ENCODE measurements at places on chromosomes 13 and 19. TPM values are rescaled to one million over a fixed set of nuclear protein-coding genes. Genes with fewer than 3 reads are reported as not detected.

DNA sequence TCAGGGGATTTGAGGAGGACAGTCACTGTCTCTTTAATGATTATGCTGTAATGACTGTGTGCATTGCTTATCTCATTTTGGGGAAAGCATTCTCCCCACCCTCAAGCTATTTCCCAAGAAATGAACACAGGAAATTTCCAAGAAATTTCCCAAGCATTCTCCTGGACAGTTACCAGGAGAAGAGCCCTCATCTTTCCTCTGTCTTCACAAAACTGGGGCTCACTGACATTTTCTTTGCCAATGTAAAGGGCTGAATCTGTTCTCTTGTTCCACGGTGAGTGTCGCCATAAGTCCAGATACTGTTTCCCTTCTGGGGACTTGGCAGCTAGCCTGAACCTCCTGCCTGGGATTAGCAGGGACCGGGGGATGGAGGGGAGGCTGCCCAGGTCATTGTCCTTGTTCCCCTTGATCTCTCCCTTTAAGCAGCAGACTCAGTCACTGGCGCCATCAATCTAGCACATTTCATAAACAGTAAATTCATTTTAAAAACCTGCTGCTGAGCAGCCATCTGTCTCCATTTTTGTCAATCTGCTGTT is 172.8 kb downstream of the DNAJC15 start:
- DNase-seq = no peak

DNA sequence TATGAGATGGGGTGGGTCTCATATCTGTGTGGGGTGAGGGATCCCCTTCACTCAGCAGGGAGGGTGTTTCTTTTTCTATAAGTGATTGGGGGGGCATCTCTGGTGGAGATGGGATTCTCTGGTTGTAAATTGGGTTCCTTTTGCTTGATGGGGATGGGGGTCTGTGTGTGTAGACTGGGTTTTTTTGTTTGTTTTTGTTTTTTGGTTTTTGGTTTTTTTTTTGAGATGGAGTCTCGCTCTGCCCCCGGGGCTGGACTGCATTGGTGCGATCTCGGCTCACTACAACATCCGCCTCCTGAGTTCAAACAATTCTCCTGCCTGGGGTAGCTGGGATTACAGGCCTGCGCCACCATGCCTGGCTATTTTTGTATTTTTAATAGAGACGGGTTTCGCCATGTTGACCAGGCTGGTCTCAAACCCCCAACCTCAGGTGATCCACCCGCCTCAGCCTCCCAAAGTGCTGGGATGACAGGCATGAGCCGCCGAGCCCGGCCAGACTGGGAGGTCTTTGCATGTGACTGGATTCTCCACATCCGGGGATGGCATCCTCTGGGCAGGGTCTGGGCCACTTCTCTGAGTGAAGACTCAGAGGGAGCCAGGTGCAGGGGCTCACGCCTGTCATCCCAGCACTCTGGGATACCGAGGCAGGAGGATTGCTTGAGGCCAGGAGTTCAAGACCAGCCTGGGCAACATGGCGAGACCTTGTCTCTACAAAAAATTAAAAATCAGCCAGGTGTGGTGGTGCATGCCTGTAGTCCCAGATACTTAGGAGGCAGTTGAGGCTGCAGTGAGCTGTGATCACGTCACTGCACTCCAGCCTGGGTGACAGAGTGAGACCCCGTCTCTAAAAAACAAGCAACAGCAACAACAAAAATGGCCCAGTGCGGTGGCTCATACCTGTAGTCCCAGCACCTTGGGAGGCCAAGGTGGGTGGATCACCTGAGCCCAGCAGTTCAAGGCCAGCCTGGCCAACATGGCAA is 799 bp downstream of the MYBPC2 start:
- no peak for DNase-seq

DNA sequence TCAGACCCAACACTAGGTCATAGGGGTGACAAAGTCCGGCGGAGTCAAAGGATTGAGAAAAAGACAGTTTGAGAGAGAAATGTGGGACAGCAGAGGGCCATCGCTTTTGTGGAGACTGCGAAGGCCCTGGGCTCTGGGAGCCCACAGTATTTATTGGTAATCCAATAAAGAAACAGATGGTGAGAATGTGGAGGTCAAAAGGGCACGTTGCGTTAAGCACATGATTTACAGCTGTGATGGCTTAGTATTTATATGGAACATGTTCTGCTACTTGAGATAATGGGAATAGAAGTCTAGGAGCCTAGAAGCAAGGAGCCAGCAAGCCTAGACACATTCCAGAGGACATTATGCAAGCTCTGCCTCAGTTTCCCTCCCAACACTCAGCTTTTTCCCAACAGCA is 2521.1 kb downstream of the PCDH9 start:
- no peak for DNase-seq

DNA sequence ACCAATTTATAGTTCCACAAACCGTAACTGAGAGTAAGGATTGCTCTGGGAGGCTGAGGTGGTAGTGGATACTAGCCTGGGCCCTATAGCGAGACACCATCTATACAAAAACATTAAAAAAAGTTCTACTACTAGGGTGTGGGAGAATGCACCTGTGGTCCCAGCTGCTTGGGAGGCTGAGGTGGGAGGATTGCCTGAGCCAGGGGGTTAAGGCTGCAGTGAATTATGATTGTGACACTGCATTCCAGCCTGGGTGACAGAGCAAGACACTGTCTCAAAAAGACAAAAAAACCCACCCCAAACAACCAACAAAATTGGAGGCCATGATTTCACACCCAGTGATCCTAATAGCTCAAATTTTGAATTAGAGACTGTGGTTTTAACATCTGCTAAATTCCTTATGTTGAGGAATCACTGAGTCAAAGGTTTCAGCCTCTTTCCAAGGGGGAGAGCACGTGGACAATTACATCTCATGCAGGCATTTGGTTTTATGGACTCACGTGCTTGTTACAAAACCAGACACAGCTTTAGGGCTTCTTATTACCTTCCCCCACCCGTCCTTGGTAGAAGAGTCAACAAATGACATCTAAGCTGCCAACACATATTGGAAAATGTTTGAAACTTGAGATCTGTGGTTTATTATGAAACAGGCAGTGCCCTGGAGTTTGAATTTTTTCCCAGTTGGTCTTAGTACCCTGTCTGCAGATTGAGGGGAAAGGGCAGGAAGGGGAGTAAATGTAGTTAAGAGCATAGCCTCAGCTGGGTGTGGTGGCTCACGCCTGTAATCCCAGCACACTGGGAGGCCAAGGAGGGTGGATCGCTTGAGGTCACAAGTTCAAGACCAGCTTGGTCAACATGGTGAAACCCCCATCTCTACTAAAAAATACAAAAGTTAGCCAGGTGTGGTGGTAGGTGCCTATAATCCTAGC is 18.5 kb downstream of the CYP2A6 start:
- no peak for DNase-seq

DNA sequence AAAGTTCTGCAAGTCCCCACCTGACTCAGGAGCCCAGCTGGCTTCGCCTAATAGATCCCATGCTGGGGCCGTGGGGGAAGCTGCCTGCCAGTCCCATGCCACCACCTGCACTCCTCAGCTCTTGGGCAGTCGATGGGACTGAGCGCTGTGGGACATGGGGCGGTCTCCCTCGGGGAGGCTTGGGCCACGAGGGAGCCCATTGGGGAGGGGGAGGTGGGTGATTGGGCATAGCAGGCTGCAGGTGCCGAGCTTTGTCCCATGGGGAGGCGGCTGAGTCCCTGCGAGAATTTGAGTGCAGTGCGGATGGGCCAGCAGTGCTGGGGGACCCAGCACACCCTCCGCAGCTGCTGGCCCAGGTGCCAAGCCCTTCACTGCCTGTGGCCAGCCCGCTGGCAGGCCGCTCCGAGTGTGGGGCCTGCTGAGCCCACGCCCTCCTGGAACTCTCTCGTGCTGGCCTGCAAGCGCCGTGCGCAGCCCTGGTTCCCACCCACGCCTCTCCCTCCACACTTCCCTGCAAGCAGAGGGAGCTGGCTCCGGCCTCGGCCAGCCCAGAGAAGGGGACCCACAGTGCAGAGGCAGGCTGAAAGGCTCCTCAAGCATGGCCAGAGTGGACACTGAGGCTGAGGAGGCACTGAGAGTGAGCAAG is 467.3 kb downstream of the IRS2 start:
- no peak for DNase-seq

- DNase-seq = no peak
These were observed 128.7 kb downstream of the TUBA3C start for GRCh38 chr13:19052931-19053330.

DNA sequence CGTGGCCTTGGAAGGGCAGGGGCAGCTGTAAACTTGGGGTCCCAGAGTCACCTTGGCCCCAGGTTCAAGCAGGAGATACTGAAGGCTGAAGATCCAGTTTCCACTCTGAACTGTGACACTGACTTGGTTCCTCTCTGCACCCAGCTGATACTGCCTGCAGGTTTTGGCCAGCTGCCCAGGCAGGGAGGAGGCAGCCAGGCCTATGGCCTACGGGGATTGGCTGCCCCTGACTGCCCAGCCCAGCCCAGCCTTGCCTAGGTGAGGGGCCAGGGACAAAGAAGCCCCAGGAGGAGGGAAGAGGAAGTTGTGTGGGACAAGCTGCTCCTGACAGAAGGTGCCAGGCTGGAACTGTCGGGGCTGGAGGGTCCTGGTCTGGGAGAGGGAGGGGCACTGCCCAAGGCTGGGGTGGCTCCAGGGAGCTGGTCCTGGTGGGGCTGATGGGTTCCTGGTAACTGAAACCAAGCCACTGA is 51.7 kb upstream of the CYP4F8 start:
- DNase-seq = no peak

GRCh38 chr19:31064491-31064890 is 284.7 kb downstream of the TSHZ3 start:
- no peak for DNase-seq

GRCh38 chr13:19075418-19075817 is 106.2 kb downstream of the TUBA3C start:
- DNase-seq = no peak

- DNase-seq = no peak
These were observed 10.8 kb upstream of the ZNRF4 start for GRCh38 chr19:5444431-5444830.

- no peak for DNase-seq
These were observed 28.6 kb upstream of the ZNF492 start for GRCh38 chr19:22605275-22606211.

DNA sequence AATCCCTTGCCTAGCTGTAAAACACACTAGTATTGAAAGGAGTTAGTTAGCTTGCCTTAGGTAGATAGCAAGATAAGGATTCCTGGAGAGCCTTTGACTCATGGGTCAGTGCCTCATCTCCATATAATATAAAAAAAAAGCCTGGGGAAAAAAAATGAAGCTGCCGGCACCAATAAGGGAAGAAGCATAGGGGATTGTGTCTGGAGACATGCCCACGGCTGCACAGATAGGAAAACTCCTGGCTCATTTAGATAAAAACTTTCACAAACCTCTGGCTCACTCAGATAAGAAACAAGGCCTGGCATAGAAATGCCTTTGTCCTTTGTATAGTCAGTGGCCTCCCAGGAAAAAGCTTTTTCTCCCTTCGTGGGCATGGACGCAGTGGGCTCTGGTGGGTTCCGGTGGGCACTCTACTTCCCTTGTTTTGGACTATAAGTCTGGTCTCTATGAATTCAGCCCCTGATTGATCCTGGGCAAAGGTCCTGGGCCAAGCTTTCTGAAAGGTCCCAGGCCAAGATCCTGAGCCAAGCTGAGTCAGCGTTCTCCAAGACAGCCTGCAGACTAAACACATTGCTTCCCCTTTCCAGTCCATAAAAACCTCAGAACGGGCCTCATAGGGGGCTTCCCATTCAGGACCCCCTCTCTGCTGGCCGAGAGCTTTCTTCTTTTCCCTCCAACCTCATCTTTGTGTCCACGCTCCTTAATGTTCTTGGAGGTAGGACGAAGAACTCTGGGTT is 4.9 kb upstream of the OR7A17 start:
- no peak for DNase-seq

DNA sequence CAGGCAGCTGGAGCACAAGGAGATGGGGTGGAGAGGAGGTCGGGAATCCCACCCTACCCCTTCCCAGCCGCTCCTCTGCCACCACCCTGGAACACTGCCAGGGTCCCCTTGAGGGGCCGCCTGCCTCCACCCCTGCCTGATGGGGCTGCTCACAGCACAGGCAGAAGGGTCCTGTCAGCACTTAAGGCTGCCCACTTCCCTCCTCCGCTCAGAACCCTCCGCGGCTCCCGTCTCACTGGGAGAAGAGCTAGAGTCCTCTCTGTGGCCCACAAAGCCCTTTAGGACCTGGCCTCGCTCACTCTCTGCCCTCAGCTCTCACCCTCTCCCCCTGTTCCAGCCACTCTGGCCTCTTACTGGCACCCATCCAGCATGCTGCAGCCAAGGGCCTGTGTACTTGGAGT is 3.4 kb upstream of the POLD1 start:
- no peak for DNase-seq

DNA sequence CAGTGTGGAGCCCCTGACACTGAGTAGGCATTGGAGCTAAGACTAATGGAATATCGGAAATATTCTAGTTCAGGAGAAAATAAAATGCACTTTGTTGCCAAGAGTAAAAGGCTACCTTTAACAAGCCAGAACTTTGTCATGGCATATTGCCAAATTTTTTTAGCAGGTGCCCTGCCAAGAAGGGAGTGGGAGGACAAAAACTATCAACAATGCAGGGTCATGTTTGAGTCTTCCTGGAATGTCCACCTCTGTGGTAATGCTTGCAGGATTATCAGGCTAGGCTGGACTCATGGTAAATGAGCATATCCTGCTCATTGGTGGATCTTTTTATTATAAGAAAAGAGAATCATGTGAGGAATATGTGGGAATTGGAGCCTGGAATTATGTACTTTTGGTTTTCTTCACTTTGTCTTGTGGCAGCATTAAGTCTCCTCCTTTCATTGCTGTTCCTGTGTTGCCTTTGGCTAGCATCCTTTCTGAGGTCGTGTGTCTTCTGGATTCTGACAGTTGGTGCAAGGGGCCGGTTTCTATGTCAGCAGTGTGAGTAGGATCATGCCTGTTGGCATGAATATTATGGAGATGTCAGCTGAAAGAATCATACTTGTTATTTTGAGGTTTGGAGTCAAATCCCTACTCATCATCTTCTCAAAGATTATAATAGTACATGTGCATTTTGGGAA is 122.9 kb upstream of the SPRY2 start:
- DNase-seq = no peak

DNA sequence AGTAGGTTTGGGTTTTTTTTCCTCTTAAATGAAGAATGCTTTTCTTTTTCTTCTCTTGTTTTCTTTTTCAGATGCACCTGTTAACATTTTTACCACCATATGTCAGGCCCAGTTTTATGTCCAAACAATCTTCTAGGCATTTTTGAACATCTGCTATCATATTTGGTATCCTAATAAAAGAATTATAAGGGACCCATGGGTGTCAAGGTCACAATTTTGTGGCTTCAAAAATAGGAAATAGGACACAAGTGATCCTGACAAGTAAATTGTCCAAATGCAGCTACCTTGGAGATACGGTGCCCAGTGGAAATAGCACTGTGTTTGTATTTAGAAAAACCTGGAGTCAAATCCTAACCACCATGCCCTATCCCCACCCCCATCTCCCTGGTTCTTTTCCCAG is 270.3 kb downstream of the MZT1 start:
- DNase-seq = no peak

The NPAS1 gene
- 1.0 TPM for total RNA-seq

The NDUFA3 gene
- 126 TPM for total RNA-seq

The SWSAP1 gene
- 3.3 TPM for total RNA-seq

The APOC4 gene
- not detected for total RNA-seq

The TEX29 gene
- total RNA-seq = 0.54 TPM

The ELSPBP1 gene
- not detected for total RNA-seq
